ENCODE measurements at places on chromosomes 11 and 22.

- DNase-seq, result no peak
Observed at GRCh38 chr11:80097146-80097545, 656.3 kb upstream of the TENM4 start.

- DNase-seq, result no peak
Observed at GRCh38 chr11:119671051-119671450, 57.9 kb downstream of the NECTIN1 start.

- no peak for DNase-seq
Observed at GRCh38 chr11:2465202-2466068, 20.6 kb downstream of the KCNQ1 start.

GRCh38 chr11:75147191-75147874, 3.6 kb upstream of the SLCO2B1 start:
- DNase-seq, result no peak

- no peak for DNase-seq
Observed at GRCh38 chr22:37588546-37589215, 8.8 kb upstream of the LGALS2 start.

DNA sequence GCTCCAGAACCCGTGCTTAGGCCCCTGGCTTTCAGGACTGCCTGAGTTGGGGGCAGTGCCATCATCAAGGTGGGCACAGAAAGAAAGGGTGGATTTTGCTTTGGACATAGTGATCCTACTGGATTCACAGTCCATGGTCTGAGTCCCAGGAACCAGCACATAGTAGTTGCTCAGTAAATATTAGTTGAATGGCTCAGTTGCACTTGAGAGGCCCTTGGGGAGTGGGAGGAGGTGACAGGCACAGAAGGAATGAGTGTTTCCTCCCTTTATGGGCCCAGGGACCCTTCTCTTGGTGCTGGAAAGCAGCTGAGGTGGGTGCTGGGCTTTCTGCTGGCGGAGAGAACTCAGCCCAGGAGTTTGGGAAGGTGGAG, 16.6 kb downstream of the ARHGEF17 start:
- no peak for DNase-seq

GRCh38 chr11:121274332-121274991, 18.1 kb upstream of the SC5D start:
- DNase-seq, result no peak

GRCh38 chr11:92268546-92268945, 43.9 kb downstream of the FAT3 start:
- no peak for DNase-seq

DNA sequence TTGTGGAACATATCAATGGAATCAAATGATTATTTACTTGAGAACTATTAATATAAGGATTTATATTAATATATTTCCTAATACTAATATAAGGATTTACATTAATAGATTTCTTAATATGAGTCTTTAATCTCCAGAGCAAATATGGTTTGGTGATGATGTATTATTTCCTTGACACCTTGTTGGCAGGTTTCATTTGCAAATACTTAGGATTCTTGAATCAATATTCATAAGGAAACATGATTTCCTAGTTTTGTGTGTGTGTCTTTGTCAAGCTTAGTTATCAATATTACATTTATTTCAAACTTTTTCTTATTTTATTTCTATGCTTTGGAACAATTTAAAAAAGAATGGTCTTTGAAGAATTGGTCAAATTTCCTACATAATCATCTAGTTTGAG, 138.5 kb downstream of the RAB38 start:
- no peak for DNase-seq

- no peak for DNase-seq
Observed at GRCh38 chr11:132620423-132620822, 911.9 kb downstream of the OPCML start.

GRCh38 chr22:22867996-22868715, 19.5 kb upstream of the IGLL5 start:
- no peak for DNase-seq

DNA sequence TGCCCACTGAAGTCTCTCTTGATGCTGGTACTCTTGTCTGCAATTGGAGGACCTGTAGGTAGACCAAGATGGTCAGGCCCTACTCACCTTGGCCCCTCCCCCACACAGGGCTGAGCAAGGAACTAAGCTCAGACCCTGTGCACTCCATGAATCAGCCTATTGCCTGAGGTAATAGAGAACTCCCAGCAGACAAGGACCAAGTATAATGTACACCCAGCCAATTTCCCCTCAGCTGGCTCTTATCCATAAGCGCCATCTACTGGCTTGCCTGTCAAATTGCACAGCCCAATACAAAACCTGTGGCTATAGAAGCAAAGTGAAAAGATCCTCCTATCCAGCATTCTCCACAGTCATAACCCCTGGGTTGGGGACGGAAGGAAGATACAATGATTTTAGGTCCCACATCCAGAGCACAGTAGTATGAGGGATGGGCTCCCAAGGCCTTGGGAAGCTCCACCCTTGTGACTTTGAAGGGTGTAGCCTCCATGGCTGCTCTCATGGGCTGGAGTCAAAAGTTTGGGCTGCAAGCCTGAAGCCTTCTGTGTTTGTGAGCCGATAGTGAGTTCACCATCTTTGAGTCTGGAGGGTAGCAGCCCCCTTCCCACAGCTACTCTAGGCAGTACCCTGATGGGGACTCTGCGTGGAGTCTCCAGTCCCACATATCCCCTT, 56.0 kb downstream of the GLYATL2 start:
- no peak for DNase-seq

GRCh38 chr11:9754010-9754471, 90.2 kb downstream of the SWAP70 start:
- no peak for DNase-seq

- DNase-seq, result no peak
Observed at GRCh38 chr11:115067471-115067870, 389.1 kb downstream of the NXPE2 start.

DNA sequence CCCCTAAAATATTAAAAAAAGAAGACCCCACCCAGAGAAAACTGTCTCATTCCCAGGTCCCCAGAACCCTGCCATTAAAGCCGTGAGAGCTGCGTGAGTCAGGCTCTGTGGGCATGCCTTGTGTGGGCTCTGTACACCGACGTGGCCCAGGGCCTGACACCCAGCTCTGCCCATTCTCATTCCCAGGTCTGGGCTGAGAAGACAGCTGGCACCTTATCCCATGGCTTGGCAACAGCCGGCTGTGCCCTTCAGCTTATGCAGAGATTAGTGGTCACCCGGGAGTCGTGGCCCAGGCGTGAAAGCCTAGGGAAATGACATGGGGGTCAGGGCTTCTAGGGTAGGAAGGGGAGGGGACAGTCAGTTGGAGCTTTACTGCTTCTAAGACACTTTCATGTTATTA, 31.9 kb downstream of the OTOG start:
- no peak for DNase-seq

GRCh38 chr22:21076912-21077625, 31.3 kb downstream of the LRRC74B start:
- no peak for DNase-seq

GRCh38 chr11:12042215-12042676, 33.8 kb upstream of the DKK3 start:
- no peak for DNase-seq

- DNase-seq, result no peak
Observed at GRCh38 chr22:22755778-22756100, 111.3 kb downstream of the GGTLC2 start.

DNA sequence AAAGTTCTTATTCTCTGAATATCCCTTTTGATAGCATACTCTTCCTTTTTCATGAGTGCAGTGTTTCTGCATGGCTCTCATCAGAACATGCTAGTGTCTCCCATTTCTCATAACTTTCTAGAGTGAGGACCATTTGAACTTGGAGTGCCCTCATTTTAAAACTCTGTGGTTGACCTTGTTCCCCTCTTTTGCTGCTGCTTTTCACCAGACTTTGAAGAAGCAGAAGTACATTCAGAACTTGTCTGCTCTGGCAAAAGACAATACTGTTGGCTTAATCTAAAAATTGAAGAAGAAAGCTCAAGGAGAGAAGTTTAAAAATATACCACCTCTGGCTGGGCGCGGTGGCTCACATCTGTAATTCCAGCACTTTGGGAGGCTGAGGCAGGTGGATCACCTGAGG, 35.0 kb downstream of the PPARA start:
- no peak for DNase-seq
